Amniotic stem cell (primary cell): ENCODE measurements at places on chromosomes 2 and 18.

GRCh38 chr18:50757358-50757757, 62.5 kb downstream of the MRO start:
- no peak for DNase-seq

GRCh38 chr2:147181351-147182029, 663.3 kb upstream of the ACVR2A start:
- DNase-seq, result no peak

DNA sequence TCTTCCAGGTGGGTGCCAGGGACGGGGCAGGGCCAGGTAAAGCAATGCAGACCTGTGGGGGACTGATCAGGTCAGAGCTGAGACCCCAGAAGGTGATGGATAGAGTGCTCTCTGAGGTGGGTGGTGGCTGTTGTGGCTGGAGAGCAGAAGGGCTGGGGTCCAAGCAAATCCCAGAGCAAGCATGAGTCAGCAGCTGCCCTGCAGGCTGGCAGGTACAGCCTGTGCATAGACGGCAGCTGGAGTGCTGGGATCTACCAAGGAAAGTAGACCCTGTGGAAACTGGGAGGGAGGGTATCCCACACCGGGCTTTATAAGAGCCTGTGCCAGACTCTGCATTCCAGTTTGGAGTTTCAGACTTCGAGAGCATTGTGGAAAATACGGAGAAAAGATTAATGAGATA, 663 bp downstream of the TRIM54 start:
- DNase-seq, result no peak

GRCh38 chr2:29783666-29784065, 137.7 kb downstream of the ALK start:
- no peak for DNase-seq

DNA sequence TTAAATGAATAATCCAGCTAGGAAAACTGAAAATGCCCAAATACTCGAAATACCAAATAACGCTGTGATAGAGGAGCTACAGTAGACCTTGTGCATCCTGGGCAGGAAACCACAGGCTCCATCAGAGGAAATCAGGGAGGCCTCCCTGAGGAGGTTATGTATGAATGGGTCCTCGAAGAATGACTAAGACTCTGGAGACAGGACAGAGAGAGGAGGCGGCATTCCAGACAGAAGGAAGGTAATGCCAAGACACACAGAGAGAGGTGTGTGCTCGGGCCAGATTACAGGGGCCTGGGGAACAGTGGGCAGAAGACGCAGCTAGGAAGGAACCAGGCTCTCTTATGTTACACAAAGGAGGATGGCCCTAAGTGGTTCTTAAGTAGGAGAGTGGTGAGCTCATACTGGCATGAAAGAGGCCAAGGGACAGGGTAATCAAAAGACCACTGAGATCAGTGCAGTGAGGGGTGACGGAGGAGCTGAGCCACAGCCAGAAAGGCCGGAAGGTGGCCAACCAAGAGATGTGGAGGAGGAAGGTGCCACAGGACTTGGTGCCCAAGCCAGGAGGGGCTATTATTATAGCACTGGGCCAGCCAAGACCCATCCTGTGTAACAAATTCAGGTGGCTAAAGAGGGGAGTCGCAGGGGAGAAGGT, 9.9 kb downstream of the ST3GAL5 start:
- no peak for DNase-seq

DNA sequence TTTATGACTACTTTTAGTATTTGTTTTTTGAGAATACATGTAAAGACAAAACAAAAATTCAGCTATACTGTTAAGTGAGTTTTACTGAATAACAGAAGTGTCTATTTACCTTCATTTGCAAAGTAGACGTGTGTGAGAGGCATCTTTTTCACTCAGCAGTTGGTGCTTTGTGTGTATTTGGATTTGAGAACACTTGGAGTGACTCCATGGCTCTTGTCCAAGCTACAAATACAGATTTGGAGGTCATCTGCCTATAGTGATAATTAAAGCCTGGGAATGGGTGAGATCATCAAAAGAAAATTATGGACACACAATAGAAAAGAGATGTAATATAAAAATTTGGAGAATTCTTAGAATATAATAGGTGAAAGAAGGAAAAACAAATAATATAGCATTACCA, 6.2 kb downstream of the NAB1 start:
- DNase-seq, result no peak

- no peak for DNase-seq
These were observed 317.4 kb upstream of the UBE2E3 start for GRCh38 chr2:180662941-180663471.

DNA sequence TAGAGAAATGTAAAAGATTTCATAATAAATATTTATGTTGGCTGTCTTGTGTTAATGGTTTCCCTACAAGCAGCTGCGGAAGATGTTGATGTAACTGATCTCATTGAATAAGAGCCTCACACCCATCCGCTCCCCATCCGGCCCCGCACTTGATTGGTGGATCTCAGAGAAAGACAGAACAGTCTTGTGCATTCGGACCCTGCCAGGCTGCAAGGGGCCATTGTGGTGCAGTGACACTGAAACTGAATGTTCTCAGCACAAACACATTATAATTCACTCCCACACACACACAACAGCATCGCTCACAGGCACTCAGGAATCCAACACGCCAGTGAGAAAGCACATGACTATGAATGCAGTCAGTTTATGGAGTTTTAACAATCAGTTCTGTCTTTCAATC, 47.8 kb downstream of the PRELID3A start:
- no peak for DNase-seq

DNA sequence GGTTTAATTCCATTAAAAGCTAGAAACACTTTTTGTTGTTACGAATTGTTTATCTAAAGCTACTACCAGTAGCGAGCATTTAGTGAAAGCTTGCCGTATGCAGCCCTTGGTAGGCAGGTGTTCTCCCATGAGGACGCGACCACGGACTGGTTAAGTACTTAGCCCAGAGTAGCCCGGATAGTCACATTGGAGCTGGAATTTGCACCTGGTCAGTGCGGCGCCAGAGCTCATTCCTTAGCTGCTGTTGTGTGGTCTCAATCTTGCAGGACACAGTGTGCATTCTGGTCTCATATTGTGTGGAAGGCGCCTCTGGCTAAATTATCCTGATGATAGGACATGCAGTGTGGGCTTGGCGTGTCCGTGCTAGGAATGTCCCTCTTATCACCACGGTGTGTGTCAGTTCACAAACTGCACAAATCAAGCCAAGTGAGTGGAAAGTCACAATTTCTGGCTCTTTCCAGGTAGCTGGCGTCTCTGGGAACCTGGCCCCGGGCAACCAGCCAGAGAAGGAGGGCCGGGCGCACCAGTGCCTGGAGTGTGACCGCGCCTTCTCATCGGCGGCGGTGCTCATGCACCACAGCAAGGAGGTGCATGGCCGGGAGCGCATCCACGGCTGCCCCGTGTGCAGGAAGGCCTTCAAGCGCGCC, 133.3 kb downstream of the ZNF236 start:
- DNase-seq, result no peak

DNA sequence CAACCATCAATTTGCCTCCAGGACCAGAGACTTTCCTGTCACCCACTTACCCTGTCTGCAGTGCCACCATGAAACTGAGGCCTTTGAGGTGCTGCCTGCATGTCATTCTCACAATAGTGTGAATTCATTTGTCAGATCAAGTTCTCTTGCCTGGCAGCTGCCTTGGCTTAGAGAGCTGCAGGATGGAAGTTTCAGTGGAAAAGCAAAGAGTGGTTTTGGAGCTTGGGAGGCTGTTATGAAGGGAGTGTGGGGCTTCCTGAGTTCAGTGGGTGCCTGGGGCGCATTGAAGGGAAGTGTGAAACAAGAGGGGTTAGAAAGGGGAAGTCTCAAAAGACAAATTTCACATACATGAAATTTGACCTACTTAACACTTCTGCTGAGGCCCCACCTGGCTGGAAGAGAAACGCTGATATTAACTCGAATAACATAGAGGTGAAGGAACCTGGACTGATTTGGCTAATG, 7.9 kb upstream of the LBH start:
- DNase-seq, result no peak

DNA sequence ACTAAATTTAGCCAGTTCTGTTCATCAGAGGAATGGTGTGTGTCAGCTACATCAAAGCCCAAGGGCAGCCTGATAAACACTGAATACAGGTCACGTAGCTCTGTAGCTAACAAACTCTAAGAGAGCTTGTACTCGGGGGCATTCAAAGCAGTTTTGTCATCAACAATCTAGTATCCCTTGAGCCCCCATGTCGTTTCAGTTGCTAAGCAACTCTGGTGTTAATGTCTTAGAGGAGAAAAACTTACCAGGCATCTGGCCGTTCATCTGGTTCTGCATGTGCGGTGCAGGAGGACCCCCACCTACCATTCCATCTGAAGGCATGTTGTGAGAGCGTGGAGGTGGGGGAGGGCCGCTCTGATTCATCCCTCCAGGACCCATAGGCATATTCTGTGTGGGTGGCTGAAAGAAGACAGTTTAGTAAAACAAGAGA, 33.1 kb downstream of the SS18 start:
- no peak for DNase-seq

- no peak for DNase-seq
These were observed 691.1 kb upstream of the PIK3C3 start for GRCh38 chr18:41263956-41264355.

GRCh38 chr2:83388804-83389203, 1070.3 kb downstream of the SUCLG1 start:
- no peak for DNase-seq

DNA sequence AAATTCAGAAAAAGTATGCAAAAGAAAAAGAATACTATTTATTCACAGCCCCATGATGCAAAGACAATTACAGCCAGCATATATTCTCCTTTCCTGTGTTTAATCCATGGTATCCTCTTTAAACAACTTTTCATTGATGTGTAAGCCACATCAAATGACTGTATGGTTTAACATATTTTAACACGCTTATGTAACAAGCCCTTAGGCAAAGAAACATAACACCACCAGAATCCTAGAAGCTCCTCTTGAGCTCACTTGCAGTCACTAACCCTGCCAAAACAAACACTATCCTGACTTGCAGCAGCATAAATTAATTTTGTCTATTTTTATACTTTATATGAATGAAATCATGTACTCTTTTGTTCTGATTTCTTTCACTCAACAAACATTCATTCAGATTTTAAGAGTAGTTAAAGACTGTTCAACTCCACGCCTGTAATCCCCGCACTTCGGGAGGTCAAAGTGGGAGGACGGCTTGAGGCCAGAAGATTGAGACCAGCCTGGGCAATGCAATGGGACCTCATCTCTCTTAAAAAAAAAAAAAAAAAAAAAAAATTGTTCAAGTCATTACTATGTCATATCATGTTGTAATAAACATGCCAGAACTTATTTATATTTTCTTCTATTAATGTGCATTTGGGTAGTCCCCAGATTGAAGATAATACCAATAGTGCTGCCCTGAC, 226.3 kb downstream of the NBAS start:
- DNase-seq, result no peak

GRCh38 chr2:226932443-226932842, 96.6 kb downstream of the RHBDD1 start:
- no peak for DNase-seq

- DNase-seq, result no peak
These were observed 193.4 kb downstream of the FBXO15 start for GRCh38 chr18:73954268-73954667.

GRCh38 chr2:173214213-173214612, 138.6 kb downstream of the MAP3K20 start:
- no peak for DNase-seq

GRCh38 chr18:63823516-63824219, 48.5 kb downstream of the SERPINB7 start:
- DNase-seq, result no peak

DNA sequence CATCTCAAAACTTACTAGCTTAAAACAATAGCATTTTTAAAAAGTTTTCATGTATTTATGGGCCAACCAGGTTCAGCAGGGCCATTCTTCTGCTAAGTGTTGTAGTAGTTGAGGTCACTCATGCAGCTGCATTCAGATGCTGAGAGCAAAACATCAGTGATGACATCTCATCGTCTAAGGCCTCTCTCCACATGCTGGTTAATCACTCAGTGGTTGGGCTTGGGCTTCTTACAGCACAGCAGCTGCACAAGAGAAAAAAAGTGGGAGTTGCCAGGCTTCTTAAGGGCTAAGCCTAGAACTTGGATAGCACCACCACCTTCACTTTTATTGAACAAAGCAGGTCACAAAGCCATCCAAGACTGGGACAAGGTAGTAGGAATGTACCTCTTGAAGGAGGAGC, 190.3 kb downstream of the IRS1 start:
- no peak for DNase-seq

DNA sequence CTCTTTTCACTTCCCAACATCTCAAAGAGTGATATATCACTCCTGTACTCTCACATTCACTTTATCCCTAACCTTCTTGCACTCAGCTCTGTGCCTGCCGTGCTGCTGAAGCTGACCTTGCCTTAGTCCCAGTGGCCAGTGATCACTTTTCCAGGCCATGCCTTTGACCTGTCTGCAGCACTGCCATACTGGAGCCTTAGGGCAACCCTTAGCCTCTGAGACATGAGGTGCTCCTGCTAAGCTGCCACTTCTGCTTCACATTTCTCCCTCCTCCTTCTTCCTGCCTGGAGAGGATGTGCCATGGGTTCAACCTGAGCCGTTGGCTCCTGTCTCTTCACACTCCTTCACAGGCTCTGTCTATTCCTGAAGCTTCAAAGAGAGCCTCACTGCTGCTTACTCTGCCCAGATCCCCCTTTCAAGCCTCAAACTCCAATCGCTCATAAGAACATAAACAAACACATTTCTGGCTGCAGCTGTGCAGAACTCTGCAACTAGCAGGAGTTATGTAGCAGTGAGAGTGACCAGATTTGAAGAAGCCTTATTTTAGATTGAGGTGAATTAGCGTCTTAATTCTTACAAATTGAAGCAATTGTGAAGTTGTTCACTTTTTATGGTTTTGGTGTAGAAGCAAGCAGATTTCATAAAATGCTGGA, 716.2 kb upstream of the FANCL start:
- DNase-seq, result no peak

GRCh38 chr2:218555527-218555926, 12.6 kb downstream of the USP37 start:
- no peak for DNase-seq

DNA sequence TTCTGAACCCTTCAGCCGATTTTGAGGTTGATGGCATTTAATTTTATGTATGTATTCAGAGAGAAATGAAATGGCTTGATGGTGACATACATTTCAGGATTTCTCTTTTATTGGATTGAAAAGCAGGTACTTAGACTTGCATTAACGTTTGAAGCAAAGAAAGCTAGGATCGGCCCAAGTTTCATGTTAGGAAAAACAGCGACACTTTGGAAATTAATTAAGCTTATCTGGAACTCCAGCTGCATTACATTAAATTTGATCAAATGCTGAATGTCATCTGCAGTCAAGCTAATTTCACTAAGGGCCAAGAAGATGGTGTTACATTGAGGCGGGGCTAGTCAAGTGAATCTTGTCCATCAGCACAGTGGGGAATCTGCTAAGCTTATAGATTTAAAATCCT, 441.8 kb downstream of the IRS1 start:
- DNase-seq, result no peak
